IMR-90 (cell line): ENCODE measurements at places on chromosomes 3 and 15. TPM values are rescaled to one million over a fixed set of nuclear protein-coding genes. Genes with fewer than 3 reads are reported as not detected.
A peak's percentile ranks its signal among the peaks of the same experiment; 100 is the strongest.

GRCh38 chr3:71784914-71785531 lies at the start of gene PROK2:
Gene PROK2 (minus strand): TSS chr3:71785148. CDS start chr3:71785052, 96 bp downstream.
- no peak for DNase-seq

- DNase-seq = no peak
These were observed 43.8 kb upstream of the B3GALNT1 start for GRCh38 chr3:161148832-161149475.

DNA sequence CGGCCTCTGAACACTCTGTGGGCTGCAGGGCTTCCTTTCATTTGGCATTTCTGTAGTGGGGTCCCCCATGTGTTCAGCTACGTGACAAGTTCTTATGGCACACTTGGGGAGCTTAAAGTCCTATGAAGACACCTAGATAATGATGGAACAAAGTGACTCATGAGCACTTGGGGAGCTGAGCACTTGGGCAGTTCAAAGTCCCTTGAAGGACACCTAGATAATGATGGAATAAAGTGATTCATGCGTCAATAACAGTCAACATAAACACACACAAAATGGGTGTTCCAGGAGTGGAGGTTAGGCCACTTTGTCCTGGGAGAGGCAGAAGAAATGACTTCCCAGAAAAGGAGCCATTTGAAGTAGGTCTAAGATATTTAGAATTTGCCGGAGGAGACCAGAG lies 66.6 kb downstream of the LDHAL6B start:
- DNase-seq = no peak

- peak; percentile 87 for DNase-seq
These were observed 14.1 kb downstream of the SLCO3A1 start for GRCh38 chr15:91867581-91868026.

GRCh38 chr3:12755754-12756153 lies 3.3 kb downstream of the TMEM40 start:
- DNase-seq = no peak

GRCh38 chr3:158769549-158769948 lies 32.3 kb upstream of the MFSD1 start:
- DNase-seq = no peak

DNA sequence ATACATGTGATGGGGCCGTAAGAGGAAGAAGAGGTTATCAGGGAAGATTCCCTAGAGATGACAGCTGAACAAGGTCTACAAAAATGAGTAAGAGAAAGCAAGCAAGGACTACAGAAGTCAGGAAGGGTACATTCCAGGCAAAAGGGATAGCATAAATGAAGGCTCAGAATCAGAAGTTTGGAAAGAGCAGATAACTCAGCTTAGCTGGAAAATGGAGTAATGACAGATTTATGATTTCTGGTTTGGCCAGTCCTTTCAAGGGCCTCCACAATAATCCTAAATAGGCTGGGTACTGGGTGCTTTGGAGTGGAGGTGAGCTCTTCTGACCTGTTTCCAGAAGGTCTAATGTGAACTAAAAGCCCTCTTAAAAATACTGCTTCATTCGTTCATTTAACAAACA lies 110.7 kb downstream of the MYO5A start:
- DNase-seq = no peak

GRCh38 chr3:113450911-113451310 lies 9.6 kb upstream of the CFAP44 start:
- DNase-seq = no peak

DNA sequence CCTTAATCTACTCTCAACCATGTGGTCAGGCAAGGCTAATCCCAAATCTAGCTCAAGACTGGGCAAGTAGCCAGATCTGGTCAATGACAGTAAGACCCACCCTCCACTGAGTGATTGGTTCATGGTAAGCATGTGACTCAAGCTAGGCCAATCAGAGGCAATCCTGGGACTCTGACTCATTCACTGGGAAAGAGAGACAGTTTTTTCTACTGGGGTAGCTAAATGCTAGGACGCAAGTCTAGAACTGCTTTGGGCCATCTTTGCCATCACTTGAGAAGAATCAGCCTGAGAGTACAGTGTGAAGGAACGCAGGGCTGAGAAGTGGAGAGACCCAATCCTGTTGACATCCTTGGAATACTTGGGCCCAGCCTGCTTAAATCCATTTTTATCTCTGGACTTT lies 9.4 kb upstream of the RAD18 start:
- DNase-seq = peak; percentile 47

- no peak for DNase-seq
These were observed 29.1 kb downstream of the HDAC11 start for GRCh38 chr3:13509059-13509815.

DNA sequence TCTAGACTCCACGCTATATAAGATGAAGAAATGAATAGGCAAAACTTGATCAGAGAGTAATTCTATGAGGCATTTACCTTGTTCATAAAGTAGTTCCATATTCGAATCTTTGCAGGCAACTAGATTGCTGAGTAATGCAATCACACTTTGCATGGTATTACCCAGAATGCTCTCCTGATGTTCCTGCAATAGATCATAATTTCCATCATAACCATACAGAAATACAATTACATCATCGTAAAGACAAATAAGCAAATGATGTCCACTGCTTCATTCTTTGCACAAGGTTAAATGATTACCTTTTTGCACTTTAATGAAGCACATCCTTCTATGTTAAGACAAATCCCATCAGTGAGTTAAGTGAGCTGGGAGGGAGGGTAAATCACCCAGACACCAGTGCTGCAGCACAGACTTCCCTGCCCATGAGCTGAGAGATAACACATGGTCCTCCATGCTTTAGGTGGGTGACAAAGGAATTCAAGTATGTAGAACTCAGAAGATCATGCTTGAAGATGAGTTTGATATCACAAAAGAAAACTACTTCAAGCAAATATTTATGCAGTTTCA lies 366.7 kb downstream of the CTNNB1 start:
- DNase-seq = no peak

DNA sequence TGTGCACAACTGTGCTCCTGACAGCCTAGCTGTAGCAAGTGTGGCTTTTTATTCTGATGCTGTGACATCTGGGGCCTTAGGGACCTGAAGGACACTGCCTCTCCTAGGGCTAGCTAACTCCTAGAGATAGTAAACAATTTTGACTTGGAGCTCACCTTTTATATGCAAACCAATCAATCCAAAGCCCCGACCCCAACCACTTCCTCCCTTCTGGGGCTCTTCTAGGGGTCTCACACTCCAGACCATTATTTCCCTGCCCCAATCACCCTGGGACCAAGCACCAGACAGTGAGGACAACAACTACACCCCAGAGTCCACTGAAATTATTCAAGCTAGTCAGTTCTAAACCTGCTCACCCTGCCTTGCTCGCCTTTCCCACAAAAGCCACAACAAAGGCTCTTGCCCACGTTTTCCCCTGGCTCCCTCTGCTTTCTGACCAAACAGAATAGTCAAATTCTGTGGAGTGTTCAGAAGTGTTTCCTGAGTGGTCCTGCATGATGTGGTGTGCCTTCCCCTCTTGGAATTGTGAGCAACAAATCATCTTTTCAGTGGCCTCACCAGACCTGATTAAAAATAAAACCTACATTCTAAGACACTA lies 84.2 kb upstream of the WNT5A start:
- no peak for DNase-seq

DNA sequence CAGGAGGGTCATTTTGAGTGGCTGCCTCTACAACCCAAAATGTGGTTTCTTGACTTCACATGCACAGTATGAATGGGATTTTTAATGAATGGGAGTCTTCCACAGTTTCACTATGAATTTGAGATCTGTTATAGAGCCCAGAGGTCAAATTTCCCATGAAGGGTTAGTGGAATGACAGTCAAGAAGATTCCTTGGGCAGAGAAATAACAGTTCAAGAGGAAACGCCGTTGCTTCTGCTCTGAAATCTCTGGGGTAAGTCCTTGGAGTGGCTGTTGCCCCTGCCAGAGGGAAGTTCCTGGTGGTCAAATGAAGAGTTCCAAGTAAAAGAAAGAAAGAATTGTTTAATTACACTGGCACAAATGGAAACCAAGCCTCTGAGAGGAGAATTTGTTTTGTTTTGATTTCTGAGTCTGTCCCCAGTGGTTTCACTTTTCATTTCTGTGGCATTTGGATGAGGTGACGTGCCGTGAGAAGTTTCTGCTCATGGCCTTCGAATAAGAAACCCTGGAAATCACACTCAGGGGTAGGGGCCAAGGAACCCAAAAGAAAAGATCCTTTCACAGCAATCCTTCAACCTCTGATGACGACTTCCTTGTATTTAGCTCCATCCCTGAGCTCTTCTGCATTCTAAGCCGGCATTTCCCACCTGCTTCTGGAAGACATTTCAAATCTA lies 77.5 kb upstream of the IL12A start:
- no peak for DNase-seq

GRCh38 chr3:47416041-47416440 lies 35.2 kb downstream of the PTPN23 start:
- no peak for DNase-seq

DNA sequence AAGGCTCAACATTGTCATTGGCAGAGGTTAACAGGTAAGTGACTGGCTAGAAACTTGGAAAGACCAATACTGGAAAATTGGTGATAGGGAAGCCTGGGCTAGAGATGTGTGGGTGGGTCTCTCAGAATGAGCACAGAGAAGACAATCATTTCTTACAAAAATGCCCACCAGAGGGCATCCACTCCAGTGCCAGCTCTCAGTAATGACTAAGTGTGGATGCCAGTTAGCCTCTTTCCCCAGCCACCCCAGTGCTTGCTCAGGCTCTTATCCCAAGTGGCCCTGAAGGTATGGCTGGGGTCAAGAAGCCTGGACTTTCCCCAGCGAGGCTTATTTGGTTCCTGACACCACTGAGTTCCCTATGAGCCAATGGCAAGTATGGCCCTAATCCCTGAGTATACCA lies 115.9 kb upstream of the ST8SIA2 start:
- DNase-seq = no peak

GRCh38 chr3:125602752-125603649 lies 7.7 kb upstream of the OSBPL11 start:
- peak; percentile 24 for DNase-seq

The ZNF445 gene
- total RNA-seq = 6.3 and 6.4 TPM in 2 replicates

The PRKAR2A gene
- total RNA-seq = 48.2 and 53.0 TPM in 2 replicates

The OR5H2 gene
- total RNA-seq = not detected in 2 replicates
